Lung (tissue), 17 donors: ENCODE measurements at places on chromosomes 4 and X.

GRCh38 chr4:38067499-38067898 lies 107.3 kb downstream of the PTTG2 start:
- no peak for DNase-seq

GRCh38 chr4:10671799-10672198 lies 12.8 kb downstream of the CLNK start:
- DNase-seq, result no peak

GRCh38 chr4:85836588-85837438 lies 361.9 kb downstream of the ARHGAP24 start:
- DNase-seq, result no peak

DNA sequence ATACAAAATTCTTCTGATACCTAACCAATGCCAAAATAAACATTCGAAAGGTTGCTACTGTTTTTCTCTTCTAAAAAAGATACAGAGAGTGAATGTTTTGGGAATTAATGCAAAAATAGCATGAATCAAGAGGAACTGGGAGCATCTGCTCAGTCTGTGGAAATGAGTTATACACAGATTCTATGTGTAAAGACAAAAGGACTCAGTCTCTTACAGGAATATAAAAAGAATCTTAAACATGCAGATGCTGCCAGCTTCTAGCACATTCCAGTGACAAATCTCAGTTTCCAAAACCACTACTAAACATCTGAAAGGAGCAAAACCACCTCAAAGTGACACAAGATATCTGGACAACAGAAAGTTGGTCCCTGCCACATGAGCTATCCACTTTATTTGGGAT lies 55.0 kb downstream of the PAPSS1 start:
- no peak for DNase-seq

- DNase-seq, result no peak
These were observed 56.0 kb upstream of the RELL1 start for GRCh38 chr4:37742149-37742548.

GRCh38 chrX:86066998-86067397 lies 19.6 kb upstream of the CHM start:
- no peak for DNase-seq

DNA sequence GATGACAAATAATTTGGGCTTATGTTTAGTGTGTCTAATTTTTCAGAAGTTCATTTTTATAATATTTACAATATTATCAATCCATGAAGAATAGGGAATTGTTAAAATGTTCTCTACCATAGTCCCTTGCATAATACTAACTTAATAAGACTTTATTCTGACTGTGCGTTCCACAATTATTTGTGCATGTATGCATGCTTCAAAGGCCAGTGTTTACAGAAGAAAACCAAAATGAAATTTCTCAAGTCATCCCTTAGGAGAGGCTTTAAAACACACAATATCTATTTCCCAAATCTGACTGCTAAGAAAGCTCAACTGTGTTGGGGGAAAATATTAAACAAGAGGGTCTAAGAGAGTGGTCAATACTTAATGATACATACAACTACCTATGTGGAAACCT lies 226.3 kb upstream of the ANKRD50 start:
- DNase-seq, result no peak

GRCh38 chrX:1657367-1658070 lies 42.7 kb downstream of the ASMT start:
- DNase-seq, result no peak

DNA sequence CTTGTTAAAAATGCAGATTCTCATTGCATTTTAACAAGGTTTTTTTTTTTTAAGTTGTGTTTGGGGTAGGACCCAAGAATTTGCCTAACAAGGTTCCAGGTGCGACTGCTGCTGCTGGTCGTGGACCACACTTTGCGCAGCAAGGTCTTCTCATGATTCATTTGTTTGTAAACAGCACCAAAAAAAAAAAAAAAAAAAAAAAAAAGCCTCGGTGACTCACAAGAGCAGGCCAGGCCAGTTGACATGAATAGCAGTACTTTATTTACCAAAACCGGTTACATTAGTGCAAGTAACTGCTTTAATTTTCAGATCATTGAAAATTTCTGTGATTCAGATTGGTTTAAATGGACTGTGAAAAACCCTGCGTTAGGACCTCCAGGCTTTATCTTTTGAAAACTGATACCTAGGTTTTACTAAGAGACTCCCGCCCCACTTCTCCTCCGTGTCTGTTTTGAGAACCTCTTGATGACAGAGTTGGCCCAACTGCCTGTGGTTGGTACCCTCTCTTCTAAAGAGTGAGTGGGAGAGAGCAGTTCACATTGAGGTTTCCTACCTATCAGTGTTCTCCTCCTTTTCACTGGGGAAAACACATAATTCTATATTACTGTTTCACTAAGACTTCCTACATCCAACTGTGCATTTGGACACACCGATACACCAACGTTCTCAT lies 86.2 kb downstream of the PHEX start:
- no peak for DNase-seq

- no peak for DNase-seq
These were observed 133.8 kb downstream of the PALLD start for GRCh38 chr4:168630445-168631187.

DNA sequence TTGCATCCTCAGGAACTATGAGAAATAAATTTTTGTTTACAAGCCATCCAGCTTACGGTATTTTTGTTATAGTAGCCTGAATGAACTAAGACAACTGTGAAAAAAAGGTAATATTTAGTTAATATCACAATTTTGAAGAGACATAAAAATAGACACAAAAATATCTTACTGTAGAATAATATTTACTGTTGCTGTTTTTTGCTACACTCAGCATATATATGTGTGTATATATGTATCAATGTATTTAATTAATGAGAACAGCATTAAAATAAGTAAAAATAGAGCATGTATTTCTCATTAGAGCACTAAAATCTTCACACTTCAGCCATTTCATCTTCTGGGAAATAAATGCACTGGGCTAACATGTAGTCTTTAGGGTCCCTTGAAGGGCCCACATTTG lies 24.6 kb downstream of the PPP3CA start:
- DNase-seq, result no peak

GRCh38 chrX:148755111-148755510 lies 254.7 kb downstream of the AFF2 start:
- no peak for DNase-seq

DNA sequence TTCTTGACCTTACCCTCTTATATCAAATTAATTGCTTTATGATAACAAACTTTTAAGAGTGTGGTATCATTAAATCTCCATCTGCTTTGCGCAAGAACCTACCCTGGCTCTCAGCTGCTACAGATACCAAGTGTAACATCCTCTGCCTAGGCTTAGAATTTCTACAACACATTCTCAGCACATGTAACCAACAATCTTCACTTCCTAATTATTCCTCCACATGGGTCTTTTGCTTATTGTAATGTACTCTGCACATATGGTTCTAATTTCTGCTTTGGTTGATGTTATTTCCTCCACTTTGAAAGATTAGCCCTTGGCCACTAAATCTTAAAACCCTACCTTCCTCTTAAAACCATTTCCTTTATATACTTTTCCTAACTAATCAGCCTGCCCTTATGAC lies 242.4 kb downstream of the ARHGAP24 start:
- DNase-seq, result peak; percentile 9

DNA sequence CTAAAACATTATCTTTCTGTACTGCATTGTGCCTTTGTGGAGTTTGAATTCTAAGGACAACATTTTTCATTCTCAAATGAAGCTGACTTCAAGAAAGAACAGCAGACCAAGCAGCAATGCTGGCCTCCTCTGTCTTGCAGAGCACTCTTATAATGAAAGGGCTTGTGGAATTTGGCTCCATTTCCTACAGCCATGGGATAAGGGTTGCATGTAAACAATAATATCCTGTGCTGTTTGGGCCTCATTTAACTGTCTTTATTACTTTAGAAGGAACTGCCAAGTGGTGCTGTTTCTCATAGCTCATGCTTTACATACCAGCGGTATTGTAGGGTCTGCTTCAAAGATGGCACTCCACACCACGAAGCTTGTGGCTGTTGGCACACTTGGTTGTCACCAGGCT lies 111.4 kb upstream of the EOLA2 start:
- DNase-seq, result peak; percentile 54

GRCh38 chr4:95114521-95114920 lies 356.8 kb downstream of the BMPR1B start:
- no peak for DNase-seq

- no peak for DNase-seq
These were observed 55.9 kb upstream of the NKX1-1 start for GRCh38 chr4:1462009-1462767.

GRCh38 chrX:69290292-69290691 lies 125.0 kb upstream of the PJA1 start:
- DNase-seq, result no peak

GRCh38 chr4:27057053-27057452 lies 196.4 kb downstream of the STIM2 start:
- DNase-seq, result no peak

GRCh38 chrX:70359458-70359857 lies 63.7 kb upstream of the GDPD2 start:
- no peak for DNase-seq

- no peak for DNase-seq
These were observed 354.7 kb downstream of the ANK2 start for GRCh38 chr4:113404167-113404571.

DNA sequence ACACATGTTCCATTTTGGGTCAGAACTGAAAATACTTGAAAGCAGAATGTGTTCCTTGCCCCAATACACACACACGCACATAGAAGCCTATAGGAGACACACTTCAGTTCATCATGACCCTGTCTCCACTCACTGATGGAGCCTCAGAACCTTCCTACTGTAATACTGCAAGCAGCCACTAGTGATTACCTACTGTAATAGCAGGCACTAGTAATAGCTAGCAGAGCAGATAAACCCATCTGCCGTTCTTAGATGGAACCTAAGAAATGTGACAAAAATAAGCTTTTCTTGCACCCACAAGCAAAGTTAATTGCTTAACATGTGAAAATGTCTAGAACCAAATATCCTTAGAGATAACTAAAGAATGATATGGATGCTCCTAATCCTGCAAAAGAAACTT lies 13.6 kb downstream of the AMTN start:
- no peak for DNase-seq

DNA sequence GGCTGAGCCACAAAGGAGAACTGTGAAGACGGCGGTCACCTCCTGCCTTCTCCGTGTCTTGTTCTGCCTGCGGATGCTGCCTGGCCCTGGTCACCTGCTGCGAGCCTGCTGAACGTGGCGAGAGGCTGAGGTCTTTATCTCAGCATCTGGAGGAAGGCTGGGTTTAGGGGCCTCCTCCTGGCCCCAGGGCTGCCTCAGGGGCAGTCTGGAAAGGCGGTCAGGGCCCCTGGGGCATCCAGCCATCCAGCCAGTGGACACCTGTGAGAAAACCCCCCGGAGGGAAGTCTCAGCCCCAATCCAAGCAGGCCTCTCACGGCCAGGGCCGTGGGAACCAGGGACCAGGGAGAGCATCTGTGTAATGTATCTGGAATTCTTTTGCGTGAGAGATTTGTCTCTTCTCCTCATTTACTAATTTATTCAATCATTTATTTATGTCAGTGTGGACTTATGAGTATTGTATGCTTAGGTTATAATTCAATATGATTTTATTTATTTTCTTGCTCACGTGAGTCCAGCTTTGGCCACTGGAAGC lies 11.3 kb downstream of the PDE6B start:
- DNase-seq, result no peak
